ENCODE measurements at places on chromosomes 16 and 17. TPM values are rescaled to one million over a fixed set of nuclear protein-coding genes. Genes with fewer than 3 reads are reported as not detected.

The TBX2 gene
- total RNA-seq: 20.9 TPM

The CDH3 gene
- under 0.01 TPM for total RNA-seq

The PPP1R1B gene
- 0.48 TPM for total RNA-seq

The GDPD3 gene
- total RNA-seq: 0.29 TPM

The KRTAP2-3 gene
- total RNA-seq: not detected

- DNase-seq: peak; percentile 26
Observed at GRCh38 chr17:72407931-72408330, 287.1 kb downstream of the SOX9 start.

- no peak for DNase-seq
Observed at GRCh38 chr17:35086931-35087573, 23.5 kb upstream of the RFFL start.

DNA sequence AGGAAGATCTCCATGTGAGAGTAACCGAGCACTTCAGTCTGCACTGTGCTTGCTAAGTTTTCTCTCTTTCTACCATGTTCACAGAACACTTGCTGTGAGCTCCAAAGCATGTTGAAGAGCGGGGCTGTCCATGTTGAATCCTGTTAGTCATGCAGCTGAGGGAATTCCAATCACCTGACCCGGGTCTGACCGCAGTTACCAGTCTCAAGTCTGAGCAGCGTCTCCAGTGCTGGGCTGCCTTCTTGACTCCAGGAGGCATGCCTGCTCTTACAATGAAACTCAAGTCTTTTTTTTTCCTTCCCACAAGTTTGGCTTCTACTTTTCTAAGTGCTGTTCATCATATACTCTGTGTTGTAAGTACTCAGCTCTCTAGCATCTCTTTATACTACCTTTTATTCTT is 44.3 kb downstream of the HOXB1 start:
- peak; percentile 95 for DNase-seq

DNA sequence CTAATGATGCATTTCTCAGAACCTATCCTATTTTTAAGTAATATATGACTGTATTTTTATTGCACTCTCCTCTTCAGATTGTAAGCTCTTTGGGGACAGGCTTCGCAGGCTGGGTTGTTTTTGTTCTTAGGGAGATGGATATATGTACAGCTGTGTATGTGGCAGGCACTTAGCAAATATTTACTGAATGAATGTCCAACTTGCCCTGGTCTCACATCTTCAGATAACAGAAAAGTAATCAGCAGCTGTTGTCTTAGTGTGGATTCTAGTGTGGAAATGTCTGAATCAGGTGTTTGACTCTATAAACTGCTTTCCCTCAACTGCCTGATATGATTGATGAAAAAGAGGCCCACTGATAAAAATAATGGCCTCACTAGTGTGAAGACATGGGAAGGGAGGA is 47.1 kb upstream of the SLC12A3 start:
- no peak for DNase-seq

DNA sequence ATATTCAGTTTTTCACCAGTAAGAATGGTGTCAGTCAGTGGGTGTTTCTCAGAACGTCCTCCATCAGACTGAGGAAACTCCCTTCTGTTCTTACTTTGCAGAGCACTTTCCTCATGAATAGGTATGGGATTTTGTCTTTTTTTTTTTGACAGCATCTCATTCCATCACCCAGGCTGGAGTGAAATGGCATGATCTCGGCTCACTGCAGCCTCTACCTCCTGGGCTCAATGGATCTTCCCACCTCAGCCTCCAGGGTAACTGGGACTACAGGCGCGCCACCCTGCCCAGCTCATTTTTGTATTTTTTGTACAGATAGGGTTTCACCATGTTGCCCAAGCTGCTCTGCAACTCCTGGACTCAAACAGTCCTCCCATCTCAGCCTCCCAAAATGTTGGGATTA is 130.3 kb downstream of the ZNF778 start:
- no peak for DNase-seq

- peak; percentile 53 for DNase-seq
Observed at GRCh38 chr17:34305606-34306005, 13.6 kb upstream of the CCL8 start.

DNA sequence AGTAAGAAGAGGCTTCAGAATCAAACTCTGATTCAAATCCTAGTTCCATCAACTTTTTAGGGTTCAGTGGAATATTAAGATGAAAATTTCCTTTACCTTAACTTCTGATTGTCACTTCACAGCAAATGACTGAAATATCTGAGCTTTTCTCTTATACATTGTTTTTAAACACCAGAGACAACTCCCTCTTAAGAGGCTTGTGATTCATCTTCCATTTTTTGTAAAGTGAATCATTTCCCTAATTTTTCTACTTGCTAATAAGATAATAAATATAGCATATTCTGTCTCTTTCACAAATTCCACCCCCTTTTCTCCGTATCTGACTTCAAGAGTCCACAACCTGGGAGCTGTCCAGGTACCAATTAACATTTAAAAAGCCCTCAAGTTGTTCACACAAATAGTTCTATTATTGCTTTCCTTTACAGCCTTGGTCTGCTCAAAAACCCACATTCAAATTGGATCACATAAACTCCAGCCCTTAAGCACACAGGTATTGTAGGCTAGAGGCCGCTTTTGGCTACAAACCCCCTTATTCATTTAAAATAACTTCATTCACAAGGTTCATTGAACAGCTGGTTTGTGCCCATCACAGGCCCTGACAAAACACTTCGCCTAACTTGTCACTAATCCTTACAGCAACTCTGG is 14.1 kb upstream of the UTP6 start:
- no peak for DNase-seq

DNA sequence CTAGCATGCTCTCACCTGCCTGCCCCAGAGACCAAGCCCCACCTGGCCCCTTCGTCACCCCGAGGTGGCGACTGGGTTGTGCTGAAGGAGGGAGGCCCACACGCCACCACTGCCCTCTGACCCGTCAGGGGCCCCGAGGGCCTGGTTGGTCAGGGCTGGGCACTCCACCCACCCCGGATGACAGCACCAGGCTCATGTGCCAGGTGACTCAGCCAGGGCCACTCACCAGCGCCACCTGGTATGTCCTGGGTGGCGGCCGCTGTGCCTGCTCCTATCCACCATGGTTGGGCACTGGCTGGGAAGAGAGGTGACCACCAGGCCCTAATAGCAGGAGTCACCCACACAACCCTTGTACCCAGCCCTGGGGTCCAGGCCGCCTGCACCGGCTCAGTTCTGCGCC is 68.9 kb downstream of the JPH3 start:
- no peak for DNase-seq

- DNase-seq: no peak
Observed at GRCh38 chr16:927406-927805, 43.4 kb downstream of the LMF1 start.

- no peak for DNase-seq
Observed at GRCh38 chr16:57069053-57069452, 23.3 kb upstream of the CPNE2 start.

- peak; percentile 28 for DNase-seq
Observed at GRCh38 chr17:8125947-8126490, 2.1 kb upstream of the HES7 start.

GRCh38 chr17:3973495-3974137 is 9.4 kb upstream of the ATP2A3 start:
- no peak for DNase-seq

DNA sequence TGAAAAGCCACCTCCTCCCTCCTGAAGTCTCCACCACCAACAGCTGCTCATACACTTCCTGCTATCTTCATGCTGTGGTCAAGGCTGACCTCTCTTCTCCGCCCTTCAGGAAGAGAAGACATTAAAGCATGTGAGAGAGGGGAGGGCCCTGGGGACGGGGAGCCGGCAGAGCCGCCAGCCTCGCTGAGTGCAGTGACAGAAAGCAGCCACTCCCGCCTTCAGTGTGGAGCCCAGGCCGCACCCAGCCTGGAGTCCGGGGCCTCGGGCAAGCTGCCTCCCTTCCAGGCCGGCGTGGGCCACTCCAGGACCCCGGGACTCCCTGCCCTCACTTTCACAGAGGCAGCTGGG is 94.7 kb upstream of the TNRC6C start:
- peak; percentile 29 for DNase-seq

DNA sequence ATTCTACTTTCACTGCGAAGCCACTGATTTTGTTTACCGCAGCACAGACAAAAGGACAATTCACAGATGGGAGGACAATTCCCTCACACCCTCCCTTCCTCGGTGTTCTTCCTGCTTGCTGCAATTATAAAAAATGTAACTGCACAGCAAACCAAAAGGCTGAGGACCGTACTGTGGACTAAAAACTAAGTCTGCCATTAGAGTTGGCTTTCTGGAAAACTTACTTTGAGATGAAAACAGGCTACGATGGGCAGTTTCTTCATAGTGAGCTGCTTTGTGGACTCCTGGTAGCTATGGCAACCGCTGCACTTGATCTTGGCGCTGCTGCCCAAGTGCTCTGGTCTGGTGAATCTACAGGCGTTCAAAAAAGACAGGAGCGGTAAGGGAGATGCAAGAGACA is 35.2 kb downstream of the USP22 start:
- DNase-seq: no peak

DNA sequence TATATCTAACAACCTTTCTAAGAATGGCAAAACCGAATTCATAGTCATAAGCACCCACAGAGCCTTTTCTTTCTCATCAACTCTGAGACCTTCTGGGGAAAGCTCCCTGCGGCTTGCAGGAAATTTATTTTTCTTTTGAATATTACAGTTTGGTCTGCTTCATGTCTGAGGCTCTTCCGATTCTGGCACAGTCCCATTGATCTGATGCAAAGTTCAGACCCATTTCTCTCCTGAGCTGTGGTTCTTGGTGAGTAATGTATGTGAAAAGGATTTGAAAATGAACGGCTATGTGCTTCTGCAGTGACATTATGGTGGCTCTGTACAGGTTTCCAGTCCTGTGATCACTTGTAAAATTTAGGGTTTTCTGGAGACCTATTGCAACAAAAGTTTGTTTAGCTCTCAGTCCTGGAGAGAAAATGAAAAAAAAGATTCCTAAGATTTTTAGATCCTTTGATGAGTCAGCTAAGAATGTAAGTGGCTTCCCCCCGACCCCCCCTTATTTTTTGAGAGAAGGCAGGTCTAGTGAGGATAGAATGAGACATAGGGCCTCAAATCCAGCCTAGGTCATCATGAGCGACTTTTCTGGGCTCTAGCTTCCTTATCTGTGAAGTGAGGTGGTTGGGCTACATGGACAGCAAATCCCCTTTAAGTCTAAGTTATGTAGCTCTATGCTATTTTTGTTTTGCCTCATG is 4.6 kb downstream of the GAN start:
- DNase-seq: peak; percentile 64

- peak; percentile 79 for DNase-seq
Observed at GRCh38 chr17:83189044-83190003, 109.9 kb downstream of the METRNL start.

DNA sequence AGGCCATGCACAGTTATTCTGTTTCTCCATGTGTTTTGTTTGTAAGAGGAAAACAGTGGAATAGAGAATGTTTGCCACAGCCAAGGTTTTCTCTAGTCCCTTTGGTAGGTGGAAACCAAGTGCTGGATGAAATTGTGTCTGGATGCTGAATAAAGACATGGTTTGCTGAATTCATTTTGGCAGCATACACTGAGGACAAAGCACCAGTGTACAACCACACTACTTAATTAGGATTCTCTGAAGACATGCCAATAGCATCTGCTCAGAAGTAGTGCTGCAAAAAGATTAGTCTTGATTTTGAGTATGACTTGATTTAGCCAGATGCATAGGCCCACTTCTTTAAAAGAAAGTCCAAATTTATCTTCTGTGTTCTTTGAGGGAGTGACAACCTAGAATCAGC is 230.5 kb upstream of the CACNG5 start:
- DNase-seq: no peak

DNA sequence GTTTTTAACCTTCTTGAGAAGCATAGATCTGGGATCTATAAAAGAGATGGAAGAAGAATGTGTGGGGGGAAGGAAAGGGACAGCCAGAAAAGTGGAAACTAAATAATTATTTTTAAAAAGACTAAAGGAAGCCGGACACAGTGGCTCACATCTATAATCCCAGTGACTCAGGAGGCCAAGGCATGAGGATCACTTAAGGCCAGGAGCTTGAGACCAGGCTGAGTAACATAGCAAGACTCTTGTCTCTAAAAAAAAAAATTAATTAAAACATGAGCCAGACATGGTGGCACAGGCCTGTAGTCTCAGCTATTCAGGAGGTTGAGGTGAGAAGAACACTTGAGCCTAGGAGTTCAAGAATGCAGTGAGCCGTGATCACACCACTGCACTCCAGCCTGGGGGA is 335.1 kb downstream of the GRIN2A start:
- no peak for DNase-seq

GRCh38 chr16:28082624-28083023 is 19.1 kb upstream of the GSG1L start:
- no peak for DNase-seq

DNA sequence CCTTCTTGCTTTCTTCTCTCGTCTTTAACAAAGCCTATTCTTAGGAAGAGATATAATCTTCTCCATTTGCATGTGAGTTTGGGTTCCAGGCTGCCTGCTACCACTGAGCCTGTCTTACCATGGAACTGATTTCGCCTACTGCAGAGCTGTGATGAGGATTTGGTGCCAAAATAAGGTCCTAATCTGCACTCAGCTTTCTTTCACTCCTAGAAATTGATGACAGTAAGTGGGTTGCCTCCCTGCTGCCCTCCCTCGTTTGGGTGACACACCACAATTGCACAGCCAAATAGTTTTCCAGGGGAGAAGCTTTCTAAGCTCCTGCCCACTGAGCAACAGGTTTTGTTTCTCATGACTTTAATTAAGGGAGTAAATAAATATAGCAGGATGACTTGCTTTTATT is 25.1 kb upstream of the ASIC2 start:
- no peak for DNase-seq

DNA sequence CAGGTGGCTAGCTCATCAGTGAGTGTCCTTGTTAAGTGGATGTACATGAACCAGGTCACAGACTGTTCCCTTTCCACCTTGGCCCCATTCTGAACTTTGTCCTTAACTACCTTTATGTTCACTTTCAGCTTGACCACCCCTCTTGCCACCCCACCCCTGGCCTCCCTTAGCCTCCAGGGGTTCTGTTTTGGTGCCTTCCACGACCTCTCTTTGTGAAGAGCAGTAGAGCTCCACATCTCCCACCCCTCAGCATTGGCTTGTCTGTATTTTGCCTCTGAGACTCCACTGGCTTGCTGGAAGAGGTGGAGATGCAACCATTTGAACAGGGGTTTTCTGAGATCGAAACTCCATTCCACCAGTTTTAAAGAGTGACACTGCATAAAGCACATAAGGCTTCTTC is 123.5 kb downstream of the RGS9 start:
- DNase-seq: no peak
